Activated CD4-positive, alpha-beta T cell treated with anti-CD3 and anti-CD28 coated beads for 24 hours (primary cell): ENCODE measurements at places on chromosomes 3 and 15.

DNA sequence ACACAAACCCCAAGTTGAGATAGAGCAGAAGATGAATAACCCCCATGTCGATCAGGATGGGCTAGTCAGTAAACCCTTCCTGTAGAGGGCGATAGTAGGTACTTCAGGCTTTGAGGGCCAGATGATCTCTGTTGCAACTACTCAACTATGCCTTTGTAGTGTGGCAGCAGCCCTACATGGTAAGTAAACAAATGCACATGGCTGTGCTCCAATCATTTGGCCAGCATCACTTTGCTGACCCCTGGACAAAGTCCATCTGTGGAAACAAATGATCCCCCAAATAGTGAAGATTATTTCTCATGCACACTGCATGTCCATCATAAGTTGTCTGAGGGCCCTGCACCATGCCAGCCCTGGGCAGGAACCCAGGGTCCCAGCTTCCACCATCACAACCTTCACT is 402.2 kb upstream of the PROK2 start:
- DNase-seq = no peak

DNA sequence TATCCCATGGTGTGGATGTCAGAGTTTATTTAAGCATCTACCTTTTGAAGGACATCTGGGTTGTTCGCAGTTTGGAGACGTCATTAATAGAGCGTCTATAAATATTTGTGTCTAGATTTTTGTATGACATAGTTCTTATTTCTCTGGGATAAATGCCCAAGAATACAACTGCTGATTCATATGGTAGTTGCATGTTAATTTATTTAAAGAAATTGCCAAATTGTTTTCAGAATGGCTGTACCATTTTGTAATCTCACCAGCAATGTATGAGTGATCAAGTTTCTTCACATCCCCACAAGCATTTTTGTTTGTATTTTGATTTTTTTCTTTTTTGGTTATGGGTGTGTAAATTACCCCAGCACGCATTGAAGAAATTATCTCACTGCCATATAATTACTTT is 656.9 kb downstream of the NTRK3 start:
- DNase-seq = no peak

DNA sequence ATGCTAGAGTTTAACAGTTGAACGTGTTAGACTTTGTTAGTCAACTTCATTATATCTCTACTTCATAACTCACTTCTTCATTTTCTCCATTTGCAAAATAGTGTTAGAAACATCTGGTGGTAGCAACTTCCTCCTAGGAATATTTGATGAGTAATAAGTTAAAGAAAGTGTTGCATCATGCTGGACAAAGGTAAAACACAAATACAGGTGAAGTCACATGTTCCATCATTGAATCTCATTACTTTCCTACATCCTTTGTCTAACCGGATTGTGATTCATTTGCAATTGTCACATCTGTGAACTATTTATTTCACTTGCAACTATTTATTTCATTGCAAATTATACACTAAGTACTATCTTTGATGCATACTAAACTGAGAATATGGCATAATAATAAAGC is 186.5 kb downstream of the TUSC7 start:
- DNase-seq = no peak

DNA sequence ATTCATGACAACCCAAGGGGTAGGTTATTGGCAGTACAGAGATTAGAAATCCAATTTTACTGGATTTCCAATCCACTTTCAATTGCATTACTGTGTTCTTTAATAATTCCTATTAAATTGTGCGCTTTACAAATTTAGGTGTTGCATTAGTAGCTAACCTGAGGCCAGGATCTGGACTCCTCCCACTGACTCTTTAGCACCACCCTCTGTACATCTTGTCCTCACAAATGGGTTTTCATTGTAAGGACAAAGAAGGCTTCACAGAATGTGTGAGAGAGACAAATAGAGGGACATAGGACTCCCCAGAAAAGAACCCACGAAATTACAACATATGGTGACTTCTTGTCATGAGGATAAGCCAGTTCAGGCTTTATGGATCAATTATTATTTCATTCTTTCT is 643.1 kb upstream of the NAALADL2 start:
- no peak for DNase-seq

DNA sequence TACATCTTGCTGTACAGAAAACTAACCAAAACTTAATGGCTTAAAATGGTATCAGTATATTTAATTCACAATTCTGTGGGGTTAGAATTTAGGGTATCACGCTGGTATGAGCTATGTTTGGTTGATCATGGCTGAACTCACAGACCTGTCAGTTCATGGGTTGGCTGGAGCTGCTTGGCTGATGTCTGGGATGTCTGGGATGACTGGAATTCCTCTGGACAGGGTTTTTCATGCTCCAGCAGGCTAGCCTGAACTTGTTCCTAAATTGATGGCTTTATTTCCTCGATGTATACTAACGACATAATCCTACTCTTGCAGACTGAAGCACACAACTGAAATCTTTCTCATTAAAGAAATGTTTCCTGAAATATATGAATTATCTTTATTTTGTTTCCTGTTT is 338.9 kb upstream of the GBE1 start:
- no peak for DNase-seq

- DNase-seq = no peak
These were observed 5.8 kb downstream of the TLE3 start for GRCh38 chr15:70091726-70092463.

GRCh38 chr15:51267703-51268083 is 70.7 kb downstream of the CYP19A1 start:
- DNase-seq = no peak

DNA sequence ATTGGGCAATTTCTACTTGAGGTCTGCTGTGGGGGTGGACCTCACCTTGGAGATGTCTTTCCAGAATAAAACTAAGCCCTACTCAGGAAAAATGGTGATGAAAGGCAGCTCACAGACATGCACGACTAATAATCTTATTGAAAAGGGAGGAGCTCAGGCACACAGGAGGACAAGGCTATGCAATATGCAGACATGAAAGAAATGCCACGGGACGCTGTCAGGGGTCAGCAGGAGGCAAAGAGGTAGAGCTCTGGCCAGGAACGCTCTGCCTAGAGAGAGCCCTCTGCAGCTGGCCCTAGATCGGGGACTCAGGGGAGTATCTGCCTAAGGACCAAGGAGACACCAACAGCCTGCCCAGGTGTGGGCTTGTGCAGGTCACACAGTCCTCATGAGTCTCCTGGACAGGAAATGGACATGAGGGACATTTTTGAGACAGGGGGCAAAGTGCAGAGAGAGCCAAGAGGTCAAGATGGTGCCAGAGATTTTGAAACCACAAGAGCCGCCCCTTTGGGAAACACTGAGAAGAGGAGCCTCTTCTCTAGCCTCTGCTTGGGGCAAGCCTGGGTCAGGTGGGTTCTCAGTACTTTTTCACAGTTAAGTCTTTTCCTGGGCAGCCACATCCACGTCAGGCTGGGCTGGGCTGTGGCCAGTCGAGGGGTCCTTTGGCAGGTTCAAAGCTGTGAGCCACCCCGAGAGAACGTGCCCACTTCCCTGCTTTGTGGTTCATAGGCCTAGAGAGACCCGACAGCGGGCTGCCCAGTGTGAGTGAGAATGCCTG is 23.2 kb downstream of the EAF1 start:
- no peak for DNase-seq

GRCh38 chr15:48177383-48177765 is 721 bp downstream of the MYEF2 start:
- no peak for DNase-seq

GRCh38 chr15:90561344-90562244 is 31.9 kb downstream of the CRTC3 start:
- DNase-seq = no peak

DNA sequence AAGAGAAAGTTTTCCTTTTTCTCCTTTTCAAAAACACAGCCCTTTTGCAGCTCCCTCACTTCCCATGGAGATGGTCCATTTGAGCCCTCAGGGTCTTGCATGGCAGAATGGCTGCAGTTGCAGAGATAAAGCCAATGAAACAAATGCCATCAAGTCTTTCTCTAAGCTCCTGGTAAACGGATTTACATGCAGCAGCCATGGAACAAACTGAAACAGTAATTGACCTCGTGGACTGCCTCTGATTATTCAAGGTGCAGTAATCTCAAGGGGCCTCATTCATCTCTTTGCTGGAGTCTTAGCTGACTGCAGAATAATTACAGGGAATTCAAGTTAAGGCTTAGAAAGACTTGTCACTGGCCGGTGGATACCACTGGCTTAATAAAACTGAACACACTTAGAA is 125.1 kb downstream of the SQOR start:
- DNase-seq = no peak

GRCh38 chr3:59189526-59189925 is 139.7 kb upstream of the CFAP20DC start:
- DNase-seq = no peak

- DNase-seq = no peak
These were observed 94.1 kb downstream of the CADPS start for GRCh38 chr3:62781121-62781520.

DNA sequence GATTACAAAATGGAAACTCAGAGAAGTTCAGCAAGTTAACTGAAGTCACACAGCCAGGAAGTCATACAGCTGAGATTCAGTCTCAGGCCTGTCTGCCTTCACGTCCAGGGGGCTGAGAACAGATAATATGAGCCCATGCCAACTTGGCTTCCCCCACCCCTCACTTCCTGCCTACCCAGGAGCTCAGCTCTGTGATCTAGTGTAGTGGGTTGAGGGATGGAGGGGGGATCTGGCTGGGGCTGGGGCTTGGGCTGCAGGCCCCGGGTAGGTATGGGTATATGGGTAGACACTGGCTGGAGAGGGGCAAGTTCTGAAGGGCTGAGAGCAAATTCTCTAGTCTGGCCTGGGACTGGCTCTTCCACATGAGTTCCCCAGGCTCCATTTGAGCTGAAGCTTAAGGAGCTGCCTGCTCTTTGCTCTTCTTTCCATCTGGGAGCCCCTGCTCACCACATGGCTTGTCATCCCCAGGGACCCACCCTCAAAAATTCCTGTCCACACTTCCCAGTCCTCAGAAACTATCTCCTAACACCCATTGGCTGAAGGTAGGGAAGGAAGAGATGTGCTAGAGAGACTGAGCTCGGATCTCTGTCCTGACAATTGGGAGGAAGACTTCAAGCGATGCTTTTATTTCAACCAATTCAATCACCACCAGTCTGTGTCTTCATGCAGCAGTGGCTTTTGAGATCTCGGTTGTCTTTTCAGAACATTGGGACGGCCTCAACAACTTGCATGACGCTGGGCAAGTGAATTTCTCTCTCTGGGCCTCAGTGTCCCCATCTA is 2.0 kb downstream of the RASGRF1 start:
- DNase-seq = no peak

DNA sequence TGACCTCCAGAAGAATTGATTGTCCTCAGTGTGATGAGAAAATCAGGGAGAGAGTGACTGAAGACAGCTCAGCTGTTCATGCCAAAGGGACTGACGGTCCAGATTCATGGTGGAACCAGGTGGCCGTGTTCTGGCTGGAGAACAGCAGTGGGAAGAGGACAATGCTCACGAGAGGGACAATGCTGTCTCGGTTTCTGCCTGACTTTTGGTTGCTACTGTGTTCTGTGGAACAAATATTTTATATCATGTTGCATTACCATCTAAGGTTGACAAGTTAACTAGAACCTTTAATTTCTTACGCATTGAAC is 58.0 kb upstream of the ULK4 start:
- DNase-seq = no peak

DNA sequence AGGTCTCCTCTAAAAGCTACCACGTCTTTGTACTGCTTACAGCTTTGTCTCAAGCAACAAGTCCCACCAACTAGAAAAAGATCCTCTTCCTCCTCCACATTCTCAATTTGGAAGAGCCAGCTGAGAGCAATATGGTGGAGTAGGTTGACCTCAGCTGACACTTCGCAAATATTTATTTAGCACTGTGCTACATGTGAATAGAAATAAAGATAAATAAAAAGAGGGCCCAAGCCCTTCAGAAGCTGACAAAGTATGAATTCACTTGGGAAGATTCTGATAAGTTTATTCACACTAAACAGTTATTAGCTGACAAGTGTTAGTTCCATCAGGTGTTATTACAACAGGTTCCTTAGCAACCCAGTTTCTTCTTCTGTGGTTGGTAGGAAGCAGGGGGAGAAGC is 310.3 kb downstream of the GBE1 start:
- no peak for DNase-seq

DNA sequence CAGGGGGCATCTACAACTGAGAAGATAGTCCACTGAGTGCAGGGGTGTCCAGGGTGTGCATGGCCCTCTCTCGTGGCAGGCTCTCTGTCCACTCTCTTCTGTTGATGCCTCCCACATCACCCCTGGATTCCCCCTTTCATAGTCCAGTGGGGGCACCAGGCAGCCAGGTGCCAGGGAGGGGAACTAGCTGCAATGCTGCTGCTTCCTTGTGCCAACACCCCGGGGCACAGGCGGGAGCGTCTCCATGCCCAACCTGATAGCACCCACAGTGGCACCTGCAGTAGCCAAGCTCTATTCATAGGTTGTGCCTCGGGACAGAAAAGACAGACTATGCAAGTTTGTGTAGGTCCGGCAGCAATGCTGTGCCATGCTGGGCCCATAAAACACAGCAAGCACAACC is 11.7 kb downstream of the DUOX2 start:
- no peak for DNase-seq

DNA sequence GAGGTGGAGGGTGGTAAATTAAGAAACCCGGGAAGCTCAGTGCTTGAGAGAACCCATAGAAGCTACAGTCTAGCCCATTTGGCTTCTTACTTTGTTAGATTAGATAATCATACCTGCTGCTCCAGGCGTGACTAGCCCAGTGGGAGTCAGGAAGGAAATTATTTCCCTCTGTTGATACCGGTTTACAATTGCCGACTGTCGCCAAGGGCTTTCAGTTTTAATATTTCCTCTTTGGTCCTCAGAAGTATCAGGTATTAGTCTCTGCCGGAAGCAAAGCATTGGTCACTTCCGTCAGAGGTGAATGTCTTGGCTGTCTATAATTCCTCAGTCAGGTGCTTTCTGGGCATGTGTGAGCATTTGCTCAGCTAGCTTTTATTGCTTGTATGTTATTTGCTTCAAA is 75.2 kb downstream of the LPP start:
- no peak for DNase-seq

DNA sequence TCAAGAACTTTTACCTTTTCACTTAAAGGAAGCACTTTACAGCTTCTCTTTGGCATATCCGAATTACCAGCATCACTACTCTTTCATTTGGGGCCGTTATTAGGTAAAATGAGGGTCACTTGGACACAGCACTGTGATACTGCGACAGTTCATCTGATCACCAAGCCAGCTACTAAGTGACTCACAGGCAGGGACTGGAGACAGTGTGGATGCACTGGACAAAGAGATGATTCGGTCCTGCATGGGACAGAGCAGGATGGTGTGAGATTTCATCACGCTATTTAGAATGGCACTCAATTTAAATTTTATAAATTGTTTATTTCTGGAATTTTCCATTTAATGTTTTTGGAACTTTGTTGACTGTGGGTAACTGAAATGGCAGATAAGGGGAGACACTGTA is 166.9 kb upstream of the IL12A start:
- no peak for DNase-seq
